Cerebellar nuclear complex (tissue), 1 donor: ENCODE measurements at places on chromosomes 13 and 19.

GRCh38 chr19:42200116-42200715 lies 17.3 kb downstream of the DEDD2 start:
- no peak for DNase-seq

GRCh38 chr13:71801781-71802180 lies 65.2 kb downstream of the DACH1 start:
- DNase-seq, result no peak

- no peak for DNase-seq
Measured at GRCh38 chr13:96391606-96392005, 301.7 kb downstream of the HS6ST3 start.

- no peak for DNase-seq
Measured at GRCh38 chr13:21901811-21902708, 231.2 kb downstream of the FGF9 start.

DNA sequence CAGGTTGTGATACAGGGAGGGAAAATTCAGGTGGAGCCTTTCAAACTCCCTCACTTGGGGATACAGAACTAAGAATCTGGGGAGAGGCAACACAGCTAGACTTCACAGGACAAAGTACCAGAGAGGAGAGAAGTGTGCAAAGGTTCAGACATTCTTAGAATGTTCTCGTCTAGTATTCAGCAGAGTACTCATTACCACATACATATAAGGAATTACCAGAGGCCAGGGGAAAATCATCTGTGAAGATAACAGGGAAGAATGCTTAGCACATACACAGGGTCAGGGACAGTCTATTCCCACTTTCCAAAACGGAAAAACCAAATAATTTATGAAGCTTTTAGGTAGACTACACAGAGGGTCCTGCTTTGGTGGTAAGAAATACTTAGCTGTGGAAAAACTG lies 58.1 kb downstream of the TRPC4 start:
- no peak for DNase-seq

- DNase-seq, result no peak
Measured at GRCh38 chr13:26133851-26134250, 82.0 kb upstream of the SHISA2 start.

DNA sequence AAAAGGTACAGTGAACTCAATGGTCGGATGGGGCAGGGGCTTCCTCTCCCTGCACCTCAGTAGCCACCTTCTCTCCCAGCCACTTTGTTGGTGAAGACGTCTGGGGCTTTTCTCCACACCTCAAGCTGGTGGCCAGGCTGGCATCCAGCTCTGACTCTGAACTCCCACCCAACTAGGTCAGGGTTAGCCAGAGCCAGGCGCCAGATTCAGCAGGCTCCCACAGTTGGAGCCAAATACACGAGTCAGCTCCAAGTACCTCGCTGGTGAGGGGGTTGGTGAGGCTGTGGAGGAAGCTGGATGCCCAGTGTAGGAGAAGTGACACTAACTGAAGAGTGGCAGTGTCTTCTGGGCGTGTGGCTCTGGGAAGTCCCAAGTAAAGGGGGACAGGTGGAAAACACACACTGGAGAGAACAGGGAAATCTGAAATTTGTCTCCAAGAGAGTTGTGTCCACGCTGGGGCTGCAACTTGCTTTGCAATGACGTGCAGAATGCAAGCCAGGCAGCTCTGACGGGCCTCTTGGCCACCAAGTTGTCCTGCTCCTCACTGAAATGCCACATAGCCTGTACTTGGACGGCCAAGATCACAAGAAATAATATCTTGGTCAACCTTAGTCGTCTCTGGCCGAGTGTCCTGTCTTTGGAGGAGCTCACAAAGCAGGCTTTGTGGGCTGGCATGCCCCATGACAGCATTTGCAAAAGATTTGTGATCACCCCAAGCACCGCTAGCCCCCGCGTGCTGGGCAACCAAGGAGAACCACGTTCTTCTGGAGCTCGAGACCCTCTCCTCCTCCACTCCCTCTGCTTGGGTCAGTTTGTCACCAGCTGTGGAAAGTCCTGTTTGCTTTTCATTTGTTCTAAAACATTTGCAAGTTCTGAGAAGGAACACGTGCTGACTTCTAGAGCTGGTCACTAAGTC lies 18.1 kb downstream of the SLC7A1 start:
- DNase-seq, result no peak

GRCh38 chr13:48531416-48532255 lies 1.2 kb downstream of the RCBTB2 start:
- DNase-seq, result peak; percentile 10

DNA sequence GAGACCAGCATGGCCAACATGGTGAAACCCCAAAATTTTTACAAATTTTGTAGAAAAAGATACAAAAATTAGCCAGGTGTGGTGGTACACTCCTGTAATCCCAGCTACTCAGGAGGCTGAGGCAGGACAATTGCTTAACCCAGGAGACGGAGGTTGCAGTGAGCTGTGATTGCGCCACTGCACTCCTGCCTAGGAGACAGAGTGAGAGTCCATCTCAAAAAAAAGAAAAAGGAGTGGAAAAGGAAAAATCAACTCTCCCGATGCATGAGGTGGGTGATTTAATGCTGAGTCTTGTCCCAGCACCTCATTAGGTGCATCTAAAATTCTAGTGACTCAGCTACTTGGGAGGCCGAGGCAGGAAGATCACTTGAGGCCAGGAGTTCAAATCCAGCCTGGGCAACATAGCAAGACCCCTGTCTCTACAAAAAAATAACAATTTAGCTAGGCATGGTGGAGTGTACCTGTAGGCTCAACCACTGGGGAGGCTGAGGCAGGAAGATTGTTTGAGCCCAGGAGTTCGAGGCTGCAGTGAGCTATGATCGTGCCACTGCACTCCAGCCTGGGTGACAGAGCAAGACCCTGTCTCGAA lies 19.8 kb downstream of the GTPBP3 start:
- DNase-seq, result no peak

- no peak for DNase-seq
Measured at GRCh38 chr19:2043251-2043641, 7.8 kb downstream of the MKNK2 start.

- no peak for DNase-seq
Measured at GRCh38 chr13:77359171-77359570, 32.3 kb upstream of the MYCBP2 start.

- no peak for DNase-seq
Measured at GRCh38 chr13:44283600-44283999, 90.0 kb upstream of the SERP2 start.

DNA sequence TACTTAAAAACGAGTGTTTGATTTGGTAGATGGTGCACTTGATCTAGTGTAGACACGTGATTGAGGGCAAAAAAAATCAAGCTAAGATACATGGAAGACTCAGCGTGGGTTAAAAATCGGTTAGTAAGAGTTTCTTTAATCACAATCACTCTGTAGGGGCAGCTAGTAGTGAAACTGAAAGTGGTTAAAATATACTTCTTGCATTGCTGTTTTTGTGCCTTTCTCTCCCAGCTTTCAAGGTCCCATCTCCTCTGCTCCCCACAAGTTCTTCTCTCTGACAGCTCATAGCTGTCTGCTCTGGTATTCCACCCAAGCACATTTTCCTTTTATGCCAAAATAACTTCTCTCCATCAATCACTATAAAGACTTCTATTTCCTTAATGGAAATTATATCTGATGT lies 1089.7 kb downstream of the EFNB2 start:
- no peak for DNase-seq

DNA sequence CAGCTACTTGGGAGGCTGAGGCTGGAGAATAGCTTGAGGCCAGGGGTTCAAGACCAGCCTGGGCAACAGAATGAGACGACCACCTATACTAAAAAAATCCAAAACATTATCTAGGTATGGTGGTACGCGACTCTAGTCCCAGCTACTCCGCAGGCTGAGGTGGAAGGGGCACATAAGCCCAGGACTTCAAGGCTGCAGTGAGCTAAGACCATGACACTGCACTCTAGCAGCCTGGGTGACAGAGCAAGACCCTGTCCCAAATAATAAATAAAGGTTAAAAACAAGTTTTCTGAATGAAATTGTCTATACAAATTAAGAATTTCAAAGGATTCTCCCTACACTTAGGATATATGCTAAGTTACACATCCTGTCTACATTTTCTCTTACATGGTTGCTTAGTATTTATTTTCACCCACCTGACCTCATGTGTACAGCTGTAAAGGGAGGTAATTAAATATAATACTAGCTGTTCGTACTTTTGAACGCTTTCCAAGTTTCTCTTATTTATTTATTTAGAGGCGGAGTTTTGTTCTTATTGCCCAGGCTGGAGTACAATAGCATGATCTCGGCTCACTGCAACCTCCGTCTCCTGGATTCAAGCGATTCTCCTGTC lies 1.6 kb downstream of the SLC25A30 start:
- DNase-seq, result no peak

DNA sequence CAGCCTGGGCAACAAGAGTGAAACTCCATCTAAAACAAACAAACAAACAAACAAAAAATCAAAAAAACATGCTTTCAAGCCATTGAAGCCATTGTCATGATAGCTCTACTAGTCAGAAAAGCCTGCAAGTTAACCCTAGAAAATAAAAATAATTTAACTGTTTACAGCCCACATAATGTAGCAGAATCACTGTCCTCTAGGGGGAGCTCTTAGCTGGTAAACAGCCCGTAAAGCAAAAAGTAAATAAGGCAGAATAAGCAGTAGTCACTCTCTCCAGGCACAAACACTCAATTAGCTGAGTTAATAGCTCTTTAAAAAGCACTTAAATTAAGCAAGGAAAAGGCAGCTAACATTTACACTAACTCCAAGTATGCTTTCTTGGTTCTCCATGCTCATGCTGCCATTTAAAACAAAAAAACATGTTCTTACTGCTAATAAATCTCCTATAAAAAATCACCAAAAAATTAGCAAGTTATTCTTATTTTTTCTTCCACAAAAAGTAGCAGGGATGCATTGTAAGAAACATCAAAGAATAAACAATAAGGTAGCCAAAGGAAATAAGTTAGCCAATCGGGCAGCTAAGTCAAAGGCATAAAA lies 11.3 kb downstream of the LILRB4 start:
- DNase-seq, result no peak

DNA sequence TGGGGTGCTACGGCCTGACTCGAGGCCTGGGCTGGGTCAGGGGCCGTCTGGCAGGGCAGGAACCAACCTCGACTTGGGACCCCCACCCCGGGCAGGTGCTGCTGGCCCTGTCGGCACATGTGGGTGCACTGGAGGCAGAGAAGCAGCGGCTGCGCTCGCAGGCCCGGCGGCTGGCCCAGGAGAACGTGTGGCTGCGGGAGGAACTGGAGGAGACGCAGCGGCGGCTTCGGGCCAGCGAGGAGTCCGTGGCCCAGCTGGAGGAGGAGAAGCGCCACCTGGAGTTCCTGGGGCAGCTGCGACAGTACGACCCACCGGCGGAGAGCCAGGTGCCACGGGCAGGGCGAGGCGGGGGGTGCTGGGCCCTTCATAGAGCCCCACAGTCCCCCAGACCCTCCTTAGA lies 5.9 kb downstream of the KLC3 start:
- DNase-seq, result no peak

GRCh38 chr13:79780240-79780639 lies 299.3 kb downstream of the NDFIP2 start:
- no peak for DNase-seq

DNA sequence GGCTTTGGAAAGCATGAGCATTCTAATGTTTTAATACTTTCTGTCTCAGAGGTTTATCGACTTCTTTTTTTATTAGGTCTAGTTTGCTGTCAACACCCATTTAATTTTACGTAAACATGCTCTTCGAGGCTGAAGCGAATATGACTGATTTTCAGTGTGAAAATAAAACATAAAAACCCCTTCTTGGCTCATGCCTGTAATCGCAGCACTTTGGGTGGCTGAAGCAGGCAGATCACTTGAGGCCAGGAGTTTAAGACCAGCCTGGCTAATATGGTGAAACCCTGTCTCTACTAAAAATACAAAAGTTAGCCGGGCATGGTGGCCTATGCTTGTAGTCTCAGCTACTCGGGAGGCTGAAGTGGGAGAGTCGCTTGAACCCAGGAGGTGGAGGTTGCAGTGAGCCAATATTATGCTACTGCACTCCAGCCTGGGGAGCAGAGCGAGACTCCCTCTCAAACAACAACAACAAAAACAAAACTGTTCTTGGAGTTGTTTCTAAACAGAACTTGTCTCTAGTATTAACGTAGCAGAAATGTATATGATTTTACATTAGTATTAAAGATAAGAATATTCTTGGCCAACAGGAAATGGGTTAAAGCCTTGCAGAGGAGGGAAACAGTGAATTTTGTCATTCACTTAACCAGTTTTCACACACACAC lies 7.1 kb upstream of the IGFL3 start:
- DNase-seq, result no peak

- no peak for DNase-seq
Measured at GRCh38 chr19:29285187-29285687, 72.3 kb upstream of the UQCRFS1 start.

DNA sequence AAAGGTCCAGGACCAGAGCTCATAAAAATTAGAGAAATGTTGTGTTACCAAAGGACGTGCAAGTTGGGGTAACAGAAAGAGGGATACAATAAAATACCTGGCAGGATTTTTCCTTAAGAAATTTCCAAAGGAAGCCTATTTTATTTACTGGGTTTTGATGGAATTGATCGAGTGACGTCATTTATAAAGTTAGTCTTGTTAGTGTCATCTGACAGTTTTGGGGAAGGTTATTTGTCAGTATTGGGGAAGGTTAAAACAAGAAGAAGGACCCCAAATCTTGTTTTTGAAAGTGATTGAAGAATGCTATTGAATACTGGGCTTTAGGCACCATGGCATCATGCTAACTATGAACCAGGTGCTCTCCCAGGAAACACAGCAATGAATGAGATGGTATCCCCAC lies 287.9 kb downstream of the HS6ST3 start:
- DNase-seq, result no peak

GRCh38 chr13:100707818-100708740 lies 33.5 kb upstream of the TMTC4 start:
- DNase-seq, result no peak

DNA sequence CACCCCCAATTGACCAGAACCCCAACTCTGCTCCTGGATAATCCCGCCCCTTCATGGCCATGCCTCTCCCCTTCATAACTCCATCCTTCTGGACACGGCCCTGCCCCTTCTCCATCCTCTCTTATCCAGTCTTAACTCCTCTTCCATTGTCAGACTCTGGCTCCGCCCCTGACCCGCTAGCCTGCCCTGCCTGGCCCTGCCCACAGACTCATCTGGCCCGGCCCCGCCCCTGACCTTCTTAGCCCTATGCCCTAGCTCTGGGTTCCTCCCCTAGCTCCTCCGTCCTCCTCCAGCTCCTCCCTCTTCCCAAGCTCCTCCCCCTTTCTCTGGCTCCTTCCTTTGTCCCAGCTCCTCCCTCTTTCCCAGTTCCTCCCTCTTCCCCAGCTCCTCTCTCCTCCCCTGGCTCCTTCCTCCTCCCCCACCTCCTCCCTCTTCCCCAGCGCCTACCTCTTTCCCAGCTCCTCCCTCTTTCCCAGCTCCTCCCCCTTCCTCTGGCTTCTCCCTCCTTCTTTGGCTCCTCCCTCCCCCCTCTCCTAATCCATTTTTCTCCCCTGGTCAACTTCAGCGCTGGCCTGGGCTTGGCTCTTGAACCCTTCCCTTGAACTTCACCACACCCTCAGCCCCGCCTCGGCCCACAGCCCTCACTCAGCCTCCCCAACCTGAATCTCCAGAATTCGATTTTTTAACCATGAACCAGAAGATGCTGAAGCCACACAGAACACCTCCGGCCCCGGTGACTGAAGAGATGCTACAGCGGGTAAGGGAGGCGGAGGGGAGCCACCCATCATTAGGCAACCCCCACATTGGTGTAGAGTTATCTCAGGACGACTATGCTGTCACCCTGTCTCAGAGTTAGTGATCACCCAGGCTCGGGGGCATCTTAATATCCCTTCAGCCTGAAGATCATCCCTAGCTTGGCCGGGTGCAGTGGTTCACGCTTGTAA lies 9.2 kb upstream of the ZNF358 start:
- no peak for DNase-seq

GRCh38 chr19:13700621-13701020 lies 63.7 kb upstream of the MRI1 start:
- DNase-seq, result no peak
